ENCODE measurements at places on chromosomes 6 and 20.

DNA sequence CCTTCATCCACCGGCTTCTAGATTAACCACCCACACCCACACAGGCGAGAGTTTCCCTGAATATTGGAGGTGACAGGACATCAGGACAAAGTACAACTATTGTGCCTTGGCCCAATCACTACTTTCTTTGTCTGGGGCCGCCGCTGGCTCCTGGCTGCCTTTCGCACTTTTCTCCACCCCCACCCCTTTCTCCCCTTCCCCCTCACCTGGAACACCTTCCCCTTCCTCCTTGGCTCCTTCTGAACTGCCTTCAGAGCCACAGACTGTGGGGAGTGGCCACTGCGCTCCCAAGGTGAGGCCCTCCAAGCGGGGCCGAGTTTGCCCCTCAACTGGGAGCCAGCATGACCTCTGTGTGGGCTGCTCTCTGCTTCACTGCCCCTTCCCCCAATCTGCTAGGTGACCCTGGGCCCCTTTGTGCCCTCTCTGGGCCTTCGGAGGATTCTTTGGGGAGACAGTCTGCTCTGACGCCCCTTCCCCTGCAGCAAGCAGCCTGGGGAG, 3.0 kb upstream of the VEGFA start:
- no peak for DNase-seq

DNA sequence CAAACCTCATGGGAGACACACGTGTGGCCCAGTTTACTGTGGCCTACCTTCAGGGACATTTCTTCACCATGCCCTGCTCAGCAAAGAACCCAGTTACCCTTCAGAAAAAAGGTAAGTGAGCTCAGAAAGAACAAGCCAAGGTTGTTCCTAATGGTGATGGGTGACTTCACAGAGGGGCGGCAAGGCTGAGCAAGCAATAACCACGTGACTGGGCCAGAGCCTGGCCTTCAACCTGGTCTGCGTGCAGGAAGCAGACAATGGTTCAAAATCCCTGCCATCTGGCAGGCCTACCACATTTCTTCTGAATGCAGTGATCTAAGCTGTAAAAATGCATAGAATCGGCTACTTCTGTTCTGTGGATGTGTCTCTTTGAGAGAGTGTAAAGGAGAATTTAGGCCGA, 115.5 kb upstream of the CST7 start:
- no peak for DNase-seq

DNA sequence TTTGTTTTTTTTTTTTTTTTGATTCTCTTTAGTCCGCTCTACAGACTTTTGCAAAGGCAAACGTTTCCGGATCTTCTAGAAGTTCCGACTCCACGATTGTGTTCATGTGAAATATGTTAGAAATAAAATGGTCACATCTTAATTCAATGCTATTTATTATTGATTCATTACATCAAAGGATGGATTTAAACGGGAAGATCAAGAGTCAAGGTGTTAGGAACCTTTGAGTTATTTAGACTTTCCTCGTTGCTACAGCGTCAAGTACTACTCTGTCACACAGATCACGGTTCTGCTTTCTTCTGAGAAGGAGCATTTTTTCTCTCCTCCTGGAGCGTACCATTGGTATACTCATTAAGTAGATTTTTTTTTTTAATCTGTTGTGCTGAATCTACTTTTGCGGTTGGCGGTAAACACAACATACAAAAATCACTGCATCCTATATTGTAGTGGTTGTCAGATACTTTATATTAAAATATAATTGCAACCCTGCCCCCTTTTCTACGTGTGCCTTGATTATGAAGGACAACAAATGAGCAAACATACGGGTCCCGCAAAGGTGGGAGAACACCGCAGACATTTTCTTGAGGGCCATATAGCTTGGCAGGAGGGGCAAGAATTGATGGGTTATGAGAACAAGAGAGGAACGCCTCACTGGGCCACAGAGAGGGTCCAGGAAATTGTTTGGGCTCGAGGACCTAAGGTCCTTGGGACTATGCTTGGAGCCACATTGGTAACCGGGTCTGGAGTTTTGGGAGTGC, 17.5 kb downstream of the HMGN4 start:
- no peak for DNase-seq

DNA sequence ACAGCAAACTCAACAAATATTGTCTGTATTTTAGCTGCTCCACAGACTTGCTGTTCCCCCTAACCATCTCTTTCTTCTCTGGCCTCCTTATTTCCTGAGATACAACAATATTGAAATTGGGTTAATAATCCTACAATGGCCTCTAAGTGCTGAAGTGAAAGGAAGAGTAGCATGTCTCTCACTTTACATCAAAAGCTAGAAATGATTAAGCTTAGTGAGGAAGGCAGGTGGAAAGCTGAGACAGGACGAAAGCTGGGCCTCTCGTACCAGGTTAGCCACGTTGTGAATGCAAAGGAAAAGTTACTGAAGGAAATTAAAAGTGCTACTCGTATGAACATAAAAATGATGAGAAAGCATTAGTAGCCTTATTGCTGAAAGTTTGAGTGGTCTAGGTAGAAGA, 63.8 kb downstream of the ELOVL5 start:
- DNase-seq = no peak

DNA sequence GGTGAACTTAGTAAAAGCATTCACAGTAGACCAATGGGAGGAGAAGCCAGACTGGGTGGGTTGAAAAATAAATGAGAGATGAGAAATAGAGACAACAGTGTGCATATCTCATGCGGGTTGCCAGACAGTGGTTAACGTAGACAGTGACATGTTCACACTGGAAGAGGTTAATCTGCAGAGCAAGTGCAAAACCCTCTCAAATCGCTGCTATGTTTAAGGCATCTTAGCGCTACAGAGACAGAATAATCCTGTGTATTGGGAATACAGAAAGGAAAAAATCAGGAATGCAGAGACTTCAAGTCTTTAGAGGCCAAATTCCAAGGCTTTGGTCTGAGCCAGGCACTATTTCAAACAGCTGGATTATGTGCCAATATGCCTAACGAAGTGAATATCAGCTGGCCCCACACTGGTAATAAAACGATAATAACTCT, 107.1 kb downstream of the TSHZ2 start:
- no peak for DNase-seq

- DNase-seq = no peak
Measured at GRCh38 chr20:44018259-44018941, 103.7 kb downstream of the TOX2 start.

DNA sequence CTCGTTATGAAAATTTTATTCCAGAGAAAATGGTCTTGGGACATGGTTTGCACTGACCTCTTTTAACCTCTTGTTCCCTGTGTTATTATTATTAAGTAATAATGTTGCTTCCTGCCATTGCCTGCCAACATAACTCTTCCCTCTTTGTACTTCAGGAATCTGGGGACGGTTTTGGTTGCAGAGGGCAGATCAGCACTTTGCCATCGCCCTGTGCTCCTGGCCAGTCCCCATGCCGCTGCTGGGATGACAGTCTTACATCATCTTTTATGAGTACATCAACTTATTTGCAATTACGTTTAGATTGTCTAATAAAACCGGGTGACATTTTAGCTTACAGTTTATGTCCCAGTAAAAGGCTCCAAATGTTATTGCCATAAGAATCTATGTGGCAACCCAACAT, 157.2 kb downstream of the CDH26 start:
- DNase-seq = no peak

- DNase-seq = no peak
Measured at GRCh38 chr20:58843128-58843556, 7.6 kb downstream of the GNAS-AS1 start.

- DNase-seq = no peak
Measured at GRCh38 chr6:85620308-85620707, 22.4 kb downstream of the SYNCRIP start.

GRCh38 chr6:14726816-14727493, 518.9 kb upstream of the JARID2 start:
- DNase-seq = no peak

DNA sequence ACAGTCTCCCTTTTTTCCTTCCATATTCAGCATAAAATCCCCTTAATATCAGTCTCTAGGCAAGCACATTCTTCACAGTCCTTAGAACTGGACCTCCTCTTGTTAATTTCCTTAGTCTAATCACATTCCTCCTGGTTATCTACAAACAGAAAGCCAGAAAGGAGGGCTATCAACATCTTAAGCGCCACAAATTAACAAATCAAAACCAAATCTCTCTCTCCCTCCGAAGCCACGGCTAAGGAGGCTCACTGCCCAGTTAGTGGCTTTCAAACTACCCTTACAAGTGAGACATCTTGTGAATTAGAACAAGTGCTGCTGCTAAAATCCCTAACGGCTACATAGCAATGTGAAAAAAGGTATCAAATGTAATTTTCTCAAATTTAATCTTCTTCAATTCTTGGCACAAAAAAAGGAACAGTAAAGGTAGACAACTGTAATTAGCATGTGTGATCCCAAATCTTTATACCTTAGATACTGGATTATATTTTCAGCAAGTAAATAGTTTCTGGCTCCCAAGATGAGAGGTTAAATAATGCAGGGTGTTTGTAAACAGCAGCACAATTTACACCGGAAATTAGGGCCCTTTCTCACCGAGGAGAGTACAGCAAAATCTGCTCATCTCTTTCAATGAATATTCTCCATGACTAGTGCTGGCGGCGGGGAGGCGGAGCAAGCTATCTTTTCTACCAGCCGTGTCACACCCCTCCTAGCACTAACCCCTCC, 1.4 kb upstream of the TRIM39 start:
- DNase-seq = peak; percentile 77

DNA sequence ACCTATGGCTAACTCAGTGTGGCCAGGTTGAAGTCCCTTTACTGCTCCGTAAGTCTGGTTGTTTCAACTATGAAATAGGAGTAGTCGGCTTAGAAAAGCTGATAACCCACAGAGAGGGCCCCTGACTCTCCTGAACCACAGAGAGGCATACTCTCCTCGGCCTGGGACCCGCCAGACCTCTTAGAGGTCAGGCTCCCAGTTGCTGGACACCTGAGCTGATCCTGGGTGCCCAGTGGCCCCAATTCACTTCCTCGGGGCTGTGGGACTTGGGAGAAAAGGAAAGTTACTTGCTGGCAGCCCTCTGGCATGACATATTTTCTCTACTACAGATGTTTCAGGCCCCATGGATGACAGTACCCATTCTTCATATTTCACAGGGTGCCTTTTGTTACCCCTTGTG, 34.2 kb upstream of the EYA4 start:
- DNase-seq = no peak

- no peak for DNase-seq
Measured at GRCh38 chr6:166697113-166697512, 70.1 kb upstream of the RPS6KA2 start.

DNA sequence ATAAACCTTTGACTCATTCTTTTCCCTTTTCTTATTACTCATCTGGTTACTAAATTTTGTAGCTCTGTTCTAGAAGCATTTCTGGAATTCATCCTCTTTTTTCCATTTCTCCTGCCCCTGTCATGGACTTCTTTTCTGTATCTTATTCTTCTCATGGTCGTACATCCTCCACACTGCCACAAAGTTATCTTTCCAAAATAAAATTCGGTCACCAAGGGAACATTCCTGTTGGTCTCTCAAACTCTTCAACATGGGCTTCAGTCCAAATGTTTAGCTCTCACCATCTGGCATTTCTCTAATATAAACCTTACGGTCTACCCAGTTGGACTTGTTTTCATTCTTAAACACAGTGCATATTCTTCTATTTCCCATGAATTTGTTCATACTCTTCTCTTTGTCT, 428.8 kb upstream of the ID4 start:
- DNase-seq = no peak

- no peak for DNase-seq
Measured at GRCh38 chr6:4545893-4546292, 230.3 kb upstream of the CDYL start.

DNA sequence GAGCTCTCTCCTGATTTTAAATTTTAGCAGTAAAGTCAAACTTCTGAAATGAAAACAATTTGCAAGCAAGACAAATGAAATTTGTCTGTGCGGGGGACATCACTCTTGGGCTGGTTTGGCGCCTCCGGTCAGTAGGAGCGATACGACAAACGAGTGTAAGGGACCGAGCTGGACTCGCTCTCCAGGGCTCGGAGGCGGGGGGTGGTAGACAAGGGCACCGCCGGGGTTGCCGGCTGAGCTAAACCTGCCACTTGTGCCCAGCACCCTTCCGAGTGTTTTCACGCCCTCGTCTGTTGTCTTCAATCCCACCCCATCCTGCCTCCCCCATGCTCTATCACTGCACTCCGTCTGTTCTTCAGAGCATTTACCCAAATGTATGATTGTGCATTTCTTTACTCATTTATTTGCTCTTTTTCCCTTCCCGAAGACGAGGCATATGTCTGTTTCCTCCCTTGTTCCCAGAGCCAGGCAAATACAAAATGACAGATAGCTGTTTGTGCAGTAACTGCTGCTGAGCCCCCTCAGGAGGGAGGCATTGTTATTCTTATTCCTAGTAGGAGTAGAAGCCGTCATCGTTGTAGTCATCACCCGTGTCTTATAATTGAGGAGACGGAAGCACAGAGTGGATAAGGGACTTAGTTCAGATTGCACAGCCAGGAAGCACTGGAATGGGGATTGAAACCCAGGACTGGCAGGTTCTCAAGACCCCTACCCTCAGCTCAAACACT, 62.8 kb upstream of the APCDD1L start:
- DNase-seq = no peak

- DNase-seq = no peak
Measured at GRCh38 chr6:43729537-43729936, 40.5 kb upstream of the VEGFA start.

GRCh38 chr6:39361657-39362486, 39.4 kb upstream of the KCNK16 start:
- DNase-seq = peak; percentile 24

DNA sequence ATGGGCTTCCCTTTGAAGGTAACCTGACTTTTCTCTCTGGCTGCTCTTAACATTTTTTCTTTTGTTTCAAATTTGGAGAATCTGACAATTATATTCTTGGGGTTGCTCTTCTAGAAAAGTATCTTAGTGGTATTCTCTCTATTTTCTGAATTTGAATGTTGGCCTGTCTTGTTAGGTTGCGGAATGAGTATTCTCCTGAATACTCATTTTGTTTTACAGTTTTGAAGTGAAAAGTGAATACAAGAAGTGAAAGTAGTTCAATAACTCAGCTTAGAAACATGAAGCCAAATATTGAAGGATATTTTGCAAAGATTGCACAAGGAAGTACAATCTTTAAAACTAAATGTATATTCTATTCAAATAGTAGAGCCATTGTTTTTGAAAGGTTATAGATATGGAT, 120.2 kb upstream of the MAP3K4 start:
- no peak for DNase-seq

DNA sequence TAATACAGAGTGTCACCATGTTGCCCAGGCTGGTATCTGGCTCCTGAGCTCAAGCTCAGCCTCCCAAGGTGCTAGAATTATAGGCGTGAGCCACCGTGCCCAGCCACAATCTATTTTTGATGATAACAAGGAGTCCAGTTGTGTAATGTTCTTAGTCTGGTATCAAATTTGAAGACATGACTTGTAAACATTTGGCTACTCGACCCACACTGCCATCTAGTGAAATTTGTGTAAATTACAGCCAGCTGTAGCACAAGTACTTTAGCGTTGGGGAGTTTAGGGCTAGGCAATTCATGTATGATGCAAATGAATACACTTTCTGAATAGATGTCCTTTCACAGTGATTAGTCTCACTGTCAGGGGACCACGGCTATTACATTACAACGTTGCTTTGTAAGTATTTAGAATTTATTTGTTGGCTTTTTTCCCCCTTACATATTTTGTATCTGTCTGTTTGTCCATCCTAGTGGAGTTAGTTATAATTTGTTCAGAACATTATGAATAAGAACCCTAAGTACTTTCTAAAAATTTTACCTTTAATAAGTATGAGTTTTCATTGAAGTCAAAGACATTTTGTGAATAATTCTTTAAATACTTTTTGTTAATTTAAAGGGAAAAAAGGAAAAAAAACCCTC, 139.7 kb downstream of the PRDM13 start:
- DNase-seq = peak; percentile 28
